Activated CD4-positive, alpha-beta T cell treated with anti-CD3 and anti-CD28 coated beads, Interleukin-2, amount 50 U/mL, for 4 hours (primary cell): ENCODE measurements at places on chromosomes 7 and 10.

DNA sequence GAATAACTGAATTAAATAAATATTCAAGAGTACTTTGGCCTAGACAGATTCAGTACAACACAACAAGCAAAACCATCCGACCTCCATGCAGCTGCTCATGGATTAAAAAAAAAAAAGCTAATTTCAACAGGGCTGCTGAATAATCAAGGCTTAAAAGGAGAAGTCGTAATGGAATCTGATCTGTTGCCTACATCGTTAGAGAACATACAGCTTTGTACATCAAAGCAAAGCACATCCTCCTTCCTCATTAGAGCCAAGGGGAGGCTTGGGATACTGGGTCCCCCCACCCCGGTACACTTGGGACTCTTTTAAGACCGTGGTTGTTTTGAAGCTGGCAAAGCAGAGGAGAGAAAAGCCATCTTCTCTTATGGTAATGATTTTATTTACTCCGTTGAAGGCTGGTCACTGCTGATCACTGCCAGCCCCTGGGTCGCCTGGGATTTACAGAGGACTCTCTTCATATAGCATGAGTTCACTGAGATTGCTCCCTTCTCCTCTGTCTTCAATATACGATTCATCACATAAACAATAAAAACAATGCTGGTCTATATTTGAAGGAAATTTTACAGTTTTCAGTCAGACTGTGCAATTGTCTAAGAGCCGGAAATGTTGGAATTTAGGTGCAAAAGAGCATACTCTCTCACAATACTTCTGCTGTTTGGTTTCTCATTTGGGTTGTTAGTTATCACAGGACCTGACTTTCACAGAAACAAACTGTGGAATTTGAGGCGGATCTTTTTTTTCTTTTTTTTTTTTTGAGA is 148.8 kb downstream of the FAM107B start:
- no peak for DNase-seq

- no peak for DNase-seq
Measured at GRCh38 chr7:100589341-100589947, 3.3 kb downstream of the FBXO24 start.

- DNase-seq: no peak
Measured at GRCh38 chr10:59873896-59874295, 32.5 kb downstream of the CCDC6 start.

DNA sequence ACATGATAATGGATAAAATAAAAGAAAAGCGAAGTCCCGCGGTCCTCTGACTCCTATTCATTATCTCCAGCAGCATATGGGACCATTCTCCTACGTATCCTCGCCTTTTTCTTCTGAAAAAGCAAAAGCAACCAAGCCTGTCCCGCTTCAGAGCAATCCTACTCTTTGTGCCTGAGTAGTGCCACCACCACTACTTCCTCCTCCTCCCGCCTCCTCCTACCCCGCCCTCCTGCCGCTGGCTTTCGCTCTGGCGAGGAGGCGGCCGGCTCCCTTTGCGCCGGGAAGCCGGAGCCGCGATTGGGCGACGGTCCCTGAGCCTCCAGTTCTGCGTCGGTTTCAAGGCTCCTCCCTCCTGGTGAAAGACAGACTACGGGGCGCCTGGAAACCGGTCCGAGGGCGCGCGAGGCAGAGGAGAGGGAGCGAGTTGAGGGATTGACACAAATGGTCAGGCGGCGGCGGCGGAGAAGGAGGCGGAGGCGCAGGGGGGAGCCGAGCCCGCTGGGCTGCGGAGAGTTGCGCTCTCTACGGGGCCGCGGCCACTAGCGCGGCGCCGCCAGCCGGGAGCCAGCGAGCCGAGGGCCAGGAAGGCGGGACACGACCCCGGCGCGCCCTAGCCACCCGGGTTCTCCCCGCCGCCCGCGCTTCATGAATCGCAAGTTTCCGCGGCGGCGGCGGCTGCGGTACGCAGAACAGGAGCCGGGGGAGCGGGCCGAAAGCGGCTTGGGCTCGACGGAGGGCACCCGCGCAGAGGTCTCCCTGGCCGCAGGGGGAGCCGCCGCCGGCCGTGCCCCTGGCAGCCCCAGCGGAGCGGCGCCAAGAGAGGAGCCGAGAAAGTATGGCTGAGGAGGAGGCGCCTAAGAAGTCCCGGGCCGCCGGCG is at the start of gene FZD1:
FZD1 (plus strand) TSS at position 388 of the 878 bp plus-strand sequence; CDS start at position 836, 448 bp downstream.
- peak; percentile 4 for DNase-seq
